Stimulated activated CD4-positive, alpha-beta T cell treated with anti-CD3 and anti-CD28 coated beads, Interleukin-1b, Interleukin-23, amount 100 ng/mL, for 1 hour (primary cell): ENCODE measurements at places on chromosomes 3 and 15.

DNA sequence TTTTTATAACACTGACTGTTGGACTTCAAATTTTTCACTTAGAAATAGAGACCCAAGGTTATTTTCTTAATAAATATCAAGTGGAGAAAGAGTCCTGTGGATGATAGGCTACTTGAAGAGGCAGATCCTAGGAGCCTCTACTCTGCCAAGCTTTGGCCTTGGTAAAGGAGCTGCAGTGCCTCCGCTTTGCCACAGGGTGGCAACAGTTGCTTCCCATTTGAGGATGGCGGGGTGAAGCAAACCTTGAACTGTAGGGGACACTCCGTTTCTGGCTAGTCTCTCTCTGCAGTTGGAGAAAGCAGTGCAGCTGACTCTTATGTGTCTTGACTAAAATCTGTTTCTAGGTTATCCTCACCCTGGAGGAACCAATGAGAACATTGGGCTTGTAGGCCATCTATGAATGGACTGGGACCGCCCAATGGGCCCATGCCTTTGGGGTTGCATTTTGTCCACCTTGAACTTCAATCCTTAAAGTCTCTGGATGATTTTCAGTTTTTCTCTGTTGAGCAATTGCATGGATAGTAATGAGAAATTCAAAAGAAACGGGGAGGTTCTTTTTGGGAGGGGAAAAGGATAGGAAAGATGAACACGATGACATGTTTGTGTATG lies 9.8 kb downstream of the SCG5 start:
- no peak for DNase-seq

GRCh38 chr3:38590521-38590920 lies 59.0 kb downstream of the SCN5A start:
- no peak for DNase-seq

DNA sequence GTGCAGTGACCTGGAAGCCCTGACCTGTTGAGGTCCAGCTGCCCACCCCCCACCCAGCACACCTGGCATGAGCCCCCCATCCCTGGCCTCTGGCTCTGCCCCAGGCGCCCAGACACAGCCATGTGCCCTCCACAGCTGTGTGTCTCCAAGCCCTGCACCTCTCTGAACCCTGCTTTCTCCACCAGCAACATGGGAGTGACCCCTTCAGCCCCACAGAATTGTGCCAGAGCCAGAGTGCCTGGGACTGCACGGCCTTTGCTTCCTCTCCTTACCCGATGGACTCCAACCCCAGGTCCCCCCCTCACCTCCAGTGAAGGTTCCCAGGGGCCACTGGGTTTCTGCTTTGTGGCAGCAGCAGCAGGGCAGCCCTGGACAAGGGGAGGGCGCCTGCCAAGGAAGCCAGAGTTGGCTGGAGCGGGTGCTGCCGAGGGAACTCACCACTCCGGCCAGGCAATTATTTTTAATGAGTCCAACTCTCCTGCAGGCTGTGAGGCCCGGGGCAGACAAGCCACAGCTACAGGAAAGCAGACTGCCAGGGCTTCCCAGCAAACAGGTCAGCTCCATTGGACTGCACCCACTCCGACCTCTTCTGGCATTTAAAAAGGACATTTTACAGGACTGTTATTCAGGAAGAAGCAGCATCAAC lies 24.1 kb downstream of the PRR20G start:
- no peak for DNase-seq

DNA sequence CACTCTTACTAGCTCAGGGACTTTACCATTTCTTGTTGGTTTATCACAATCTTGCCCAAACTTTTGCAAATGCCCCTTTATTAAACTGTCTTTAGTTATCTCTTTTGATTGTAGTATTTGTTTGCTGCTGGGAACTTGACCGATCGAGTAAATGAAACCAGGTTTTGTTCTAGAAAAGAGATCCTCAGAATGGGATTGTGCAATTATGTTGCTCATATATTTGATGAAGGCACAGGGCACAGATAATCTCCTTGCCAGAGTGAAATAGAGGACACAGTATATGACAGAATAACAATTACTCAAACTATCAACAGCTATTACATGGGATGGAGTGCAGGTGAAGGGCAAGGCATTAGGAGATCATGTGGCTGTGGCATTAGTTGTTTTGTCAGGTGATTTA lies 216.6 kb upstream of the RASGRP1 start:
- DNase-seq, result no peak

DNA sequence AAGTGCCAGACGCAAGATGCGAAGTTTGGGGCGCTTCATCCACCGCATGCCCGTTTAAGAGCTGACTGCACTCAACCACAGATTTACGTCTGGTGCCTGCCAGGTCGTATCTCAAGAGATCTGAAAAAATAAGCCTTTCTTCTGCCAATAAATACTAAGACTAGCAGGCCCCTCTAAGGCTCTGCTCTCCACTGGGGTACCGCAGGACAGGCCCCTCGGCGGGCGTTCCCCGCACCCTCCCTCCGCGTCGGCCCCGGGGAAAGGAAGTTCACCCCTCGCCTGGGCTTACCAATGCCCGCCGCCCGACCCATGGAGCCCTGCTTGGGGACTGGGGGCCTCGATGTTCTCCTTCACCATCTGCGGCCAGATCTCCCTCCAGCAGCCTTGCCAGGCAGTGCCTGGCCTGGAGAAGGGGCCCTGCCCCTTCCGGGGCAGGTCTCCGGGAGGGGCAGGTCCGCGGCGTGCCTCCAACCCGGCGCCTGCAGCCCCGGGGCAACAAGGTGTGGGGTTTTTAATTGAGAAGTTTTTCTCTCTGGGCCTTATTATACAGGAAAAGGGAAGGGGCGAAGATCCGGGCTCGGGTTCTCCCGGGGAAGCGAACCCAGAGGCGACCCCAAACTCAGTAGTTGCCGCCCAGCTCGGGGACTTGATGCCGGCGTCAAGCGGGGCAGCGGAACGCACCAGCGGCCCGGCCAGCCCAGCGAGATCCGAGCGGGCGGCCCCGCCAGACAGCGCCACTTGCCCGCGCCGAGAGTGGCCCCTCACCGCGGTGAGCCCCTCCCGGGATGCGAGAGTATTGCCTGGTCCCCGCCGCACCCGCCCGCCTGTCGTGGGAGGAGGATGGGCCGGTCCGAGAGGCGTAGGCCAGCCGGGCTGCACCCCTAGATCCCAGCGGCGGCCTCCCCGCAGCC lies 735 bp downstream of the GOLGA8B start:
- no peak for DNase-seq

DNA sequence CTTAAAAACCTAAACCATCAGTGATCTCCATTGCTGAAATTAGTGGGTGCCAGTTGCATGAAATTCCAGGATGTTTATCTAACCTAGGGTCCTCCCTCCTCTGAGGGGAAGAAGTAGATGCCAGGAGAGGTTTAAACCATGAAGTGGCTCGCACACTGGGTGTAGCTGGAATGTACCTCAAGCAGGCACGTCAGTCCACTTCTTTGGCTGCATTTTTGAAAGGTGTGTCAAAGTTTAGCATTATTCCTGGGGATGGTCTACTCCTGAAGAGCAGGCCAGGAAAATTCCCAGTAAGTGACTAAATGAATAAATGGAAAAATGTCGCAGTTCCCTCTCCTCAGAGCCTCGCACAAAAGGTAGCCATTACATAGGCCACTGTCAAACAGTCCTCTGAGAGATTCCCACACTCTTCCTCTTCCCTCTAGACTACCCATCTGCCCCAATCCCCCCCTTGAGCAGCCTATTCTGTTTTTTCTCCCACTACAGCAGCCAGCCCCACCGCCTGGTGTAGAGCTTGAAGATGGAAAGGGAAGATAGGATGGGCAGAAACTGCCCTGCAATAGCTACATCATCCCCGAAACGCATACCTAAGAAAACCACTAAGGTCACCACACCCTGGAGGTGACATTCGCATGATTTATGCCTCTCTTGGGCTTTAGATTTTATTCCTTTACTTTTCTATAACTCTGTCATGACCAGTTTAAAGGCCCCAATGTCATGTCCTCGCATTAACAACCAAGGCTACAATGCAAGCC lies 655 bp upstream of the TMOD3 start:
- no peak for DNase-seq

DNA sequence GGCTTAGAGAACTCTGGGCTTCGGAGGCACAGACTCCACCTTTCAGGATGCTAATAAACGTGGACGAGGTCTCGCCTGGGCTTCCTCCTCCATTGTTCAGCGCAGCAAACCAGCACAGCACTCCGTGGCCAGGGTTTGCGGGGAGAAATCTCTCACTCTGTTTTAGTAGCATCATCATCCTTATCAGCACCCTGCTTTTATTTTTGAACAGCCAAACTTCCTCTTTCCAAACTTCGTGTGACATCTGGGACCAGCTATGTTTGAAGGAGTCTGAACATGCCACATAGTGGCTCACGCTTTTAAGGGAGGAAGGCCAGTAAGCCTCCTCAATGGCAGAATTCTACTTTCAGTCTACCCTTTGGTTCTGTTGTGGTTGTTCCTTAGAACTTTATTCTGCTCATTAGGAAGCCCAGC lies 149.0 kb downstream of the PGPEP1L start:
- no peak for DNase-seq

GRCh38 chr15:41278319-41278718 lies 47.3 kb downstream of the CHP1 start:
- no peak for DNase-seq

- DNase-seq, result no peak
Observed at GRCh38 chr3:54827056-54827687, 100.7 kb downstream of the LRTM1 start.

DNA sequence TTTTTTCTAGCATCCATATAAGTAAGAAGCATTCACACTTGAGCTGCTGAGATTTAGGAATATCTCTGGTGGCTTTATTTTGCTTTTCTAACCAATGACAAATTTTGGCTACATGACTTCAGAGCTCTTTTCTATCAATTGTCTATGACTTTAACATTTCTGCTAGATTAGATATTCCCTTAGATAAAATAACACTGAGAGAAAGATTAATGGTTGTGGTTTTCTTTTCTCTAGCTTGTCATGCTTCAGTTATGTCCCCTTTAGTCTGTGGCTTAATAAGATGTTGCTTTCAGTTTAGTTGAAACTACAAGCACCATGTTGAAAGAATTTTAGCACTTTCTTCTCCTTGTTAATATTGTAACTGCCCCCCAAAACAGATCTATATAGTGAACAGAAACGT lies 665.6 kb upstream of the CCDC54 start:
- no peak for DNase-seq
